ENCODE measurements at places on chromosomes 12 and 14. TPM values are rescaled to one million over a fixed set of nuclear protein-coding genes. Genes with fewer than 3 reads are reported as not detected.

The CD163 gene
- total RNA-seq = not detected

The INSM2 gene
- not detected for total RNA-seq

The NOVA1 gene
- total RNA-seq = 16.9 TPM

The GPX2 gene
- total RNA-seq = not detected

The GLT1D1 gene
- total RNA-seq = not detected

The SMOC1 gene
- 0.25 TPM for total RNA-seq

The CELA1 gene
- total RNA-seq = not detected

The ACOT2 gene
- total RNA-seq = 74.0 TPM

The ACVR1B gene
- 12.6 TPM for total RNA-seq

The DLGAP5 gene
- 23.8 TPM for total RNA-seq

The NKX2-1 gene
- not detected for total RNA-seq

The ADCY6 gene
- total RNA-seq = 31.5 TPM

The HOXC13 gene
- not detected for total RNA-seq

The RPL10L gene
- not detected for total RNA-seq

The TEX52 gene
- total RNA-seq = not detected

The KRT74 gene
- total RNA-seq = not detected

The ABCC9 gene
- 20.0 TPM for total RNA-seq

The RBP5 gene
- total RNA-seq = not detected

DNA sequence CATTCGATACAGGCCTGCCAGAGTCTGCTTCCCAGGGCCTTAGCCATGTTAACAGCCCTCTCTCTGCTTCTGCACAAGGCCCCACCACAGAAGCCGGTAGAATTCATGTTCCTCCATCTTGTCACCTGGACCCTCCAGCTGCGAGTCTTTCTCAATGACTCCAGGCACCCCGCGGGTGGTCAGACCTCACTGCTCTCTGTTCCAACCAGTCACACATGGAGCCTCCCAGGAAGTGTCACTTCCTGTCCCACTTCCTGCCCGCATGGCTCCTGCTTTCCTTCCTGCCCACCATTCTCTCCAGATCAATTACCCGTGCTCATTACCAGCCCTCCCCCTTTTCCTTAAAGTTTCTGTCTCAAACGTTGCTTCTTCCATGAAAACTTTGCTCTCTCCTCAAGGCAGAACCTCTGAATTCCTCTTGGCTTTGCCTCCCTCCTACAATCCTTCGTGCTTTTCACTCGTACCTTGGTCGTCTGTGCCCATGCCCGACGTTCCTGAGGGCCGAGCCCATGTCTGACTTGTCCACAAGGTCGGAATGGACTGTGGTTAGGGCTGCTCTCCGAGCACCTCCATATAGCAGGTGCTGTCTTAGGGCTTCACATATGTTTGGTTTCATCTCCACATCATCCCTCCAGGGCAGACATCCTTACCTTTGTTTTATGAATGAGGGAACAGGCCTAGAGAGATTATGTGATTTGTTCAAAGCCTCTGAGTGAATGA lies 172.1 kb downstream of the TSPAN9 start:
- no peak for DNase-seq

GRCh38 chr12:124413915-124414314 lies 119.0 kb downstream of the RFLNA start:
- DNase-seq = no peak

- no peak for DNase-seq
Observed at GRCh38 chr14:82879949-82880535, 1346.4 kb upstream of the SEL1L start.

DNA sequence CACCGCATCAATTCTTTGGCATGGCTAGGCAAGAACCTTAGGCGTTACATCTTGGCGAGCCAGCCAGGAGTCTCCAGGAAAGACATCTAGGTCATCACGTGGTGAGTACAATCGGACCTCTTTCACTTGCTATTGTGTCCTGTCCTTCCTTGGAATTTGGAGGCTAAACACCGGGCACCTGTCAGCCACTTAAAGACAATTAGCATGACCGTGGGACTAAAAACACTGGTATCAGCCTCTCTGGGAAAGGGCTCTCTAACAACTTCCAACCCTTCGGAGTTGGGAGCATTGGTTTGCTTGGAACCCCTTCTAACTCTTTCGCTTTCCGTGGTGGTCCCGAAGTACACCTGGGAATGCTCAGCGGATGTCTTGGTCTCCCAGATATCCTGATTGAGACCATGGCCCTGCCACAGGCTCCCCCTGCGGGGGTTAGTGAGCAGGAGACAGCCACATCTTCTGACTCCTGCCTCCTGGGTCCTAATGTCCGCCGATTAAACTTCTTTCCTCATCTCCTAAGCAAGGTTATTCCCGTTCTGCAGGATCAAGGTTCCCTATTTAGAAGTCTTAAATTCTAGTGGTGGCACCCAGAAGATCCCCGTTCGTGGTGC lies 971.7 kb downstream of the FSCB start:
- DNase-seq = no peak

- DNase-seq = no peak
Observed at GRCh38 chr12:119308708-119309456, 25.6 kb upstream of the CCDC60 start.

- DNase-seq = no peak
Observed at GRCh38 chr12:50112456-50113218, 601 bp downstream of the COX14 start.

- DNase-seq = no peak
Observed at GRCh38 chr12:102063069-102063468, 1.3 kb upstream of the WASHC3 start.

DNA sequence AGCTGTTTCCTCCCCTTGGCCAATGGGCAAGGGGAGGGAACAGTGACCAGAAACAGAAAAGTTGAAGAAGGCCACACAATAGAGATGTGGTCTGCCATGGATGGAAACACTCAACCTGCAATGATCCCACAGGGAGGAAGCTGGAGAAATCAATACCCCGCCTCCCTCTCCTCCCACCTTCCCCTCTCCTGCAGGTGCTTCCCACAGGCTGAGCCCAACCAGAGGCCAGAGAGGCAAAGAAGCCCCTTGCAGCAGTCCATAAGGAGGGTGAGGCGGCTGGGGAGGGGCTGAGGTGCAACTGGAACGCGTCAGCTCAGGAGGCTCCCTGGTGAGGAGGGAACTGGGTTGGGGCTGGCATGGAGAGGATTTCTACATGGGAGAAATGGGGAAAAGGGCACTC lies 84.0 kb downstream of the RNF34 start:
- DNase-seq = no peak

- no peak for DNase-seq
Observed at GRCh38 chr14:101074196-101075024, 170.9 kb upstream of the RTL1 start.

- DNase-seq = no peak
Observed at GRCh38 chr12:128829861-128830504, 6.2 kb upstream of the SLC15A4 start.

- peak; percentile 44 for DNase-seq
Observed at GRCh38 chr14:58638231-58639197, 752 bp downstream of the DACT1 start.

- DNase-seq = no peak
Observed at GRCh38 chr12:202081-202731, 11.8 kb downstream of the SLC6A12 start.

DNA sequence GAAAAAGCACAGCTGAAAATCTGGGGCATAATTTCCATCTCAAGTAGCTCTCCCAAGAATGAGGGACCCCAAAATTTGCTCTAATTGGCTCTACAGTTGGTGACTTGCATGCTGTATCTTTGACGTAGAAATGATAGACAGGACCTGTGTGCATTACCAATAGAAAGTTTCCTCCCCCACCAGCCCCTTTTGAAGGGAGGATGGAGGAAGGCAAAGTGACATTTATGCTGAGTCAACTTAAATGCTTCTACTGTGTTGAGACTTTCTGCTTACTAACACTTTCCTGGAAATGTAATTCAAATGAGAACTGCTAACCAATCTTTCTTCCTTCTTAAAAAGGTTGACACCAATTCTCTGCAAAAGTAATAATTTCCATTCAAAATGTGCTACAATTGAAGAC lies 31.9 kb downstream of the TSPAN8 start:
- DNase-seq = no peak

DNA sequence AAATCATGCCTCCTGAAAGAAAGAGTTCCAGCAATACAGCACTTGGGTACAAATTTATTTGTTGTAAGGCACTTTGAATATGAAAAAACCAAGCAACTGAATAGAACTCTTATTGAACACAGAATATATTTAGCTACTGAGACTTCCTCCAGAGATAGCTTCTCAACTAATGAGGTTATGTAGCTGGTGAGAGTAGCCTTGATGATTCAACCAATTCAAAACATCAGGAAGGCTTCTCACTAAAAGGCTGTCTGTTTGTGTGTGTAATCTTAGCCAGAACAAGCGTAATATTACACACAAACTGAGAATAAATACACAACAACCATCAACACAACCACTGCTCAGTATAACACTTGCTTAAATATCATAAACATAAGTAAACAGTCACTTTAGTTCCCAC lies 20.4 kb downstream of the EIF2B2 start:
- no peak for DNase-seq

DNA sequence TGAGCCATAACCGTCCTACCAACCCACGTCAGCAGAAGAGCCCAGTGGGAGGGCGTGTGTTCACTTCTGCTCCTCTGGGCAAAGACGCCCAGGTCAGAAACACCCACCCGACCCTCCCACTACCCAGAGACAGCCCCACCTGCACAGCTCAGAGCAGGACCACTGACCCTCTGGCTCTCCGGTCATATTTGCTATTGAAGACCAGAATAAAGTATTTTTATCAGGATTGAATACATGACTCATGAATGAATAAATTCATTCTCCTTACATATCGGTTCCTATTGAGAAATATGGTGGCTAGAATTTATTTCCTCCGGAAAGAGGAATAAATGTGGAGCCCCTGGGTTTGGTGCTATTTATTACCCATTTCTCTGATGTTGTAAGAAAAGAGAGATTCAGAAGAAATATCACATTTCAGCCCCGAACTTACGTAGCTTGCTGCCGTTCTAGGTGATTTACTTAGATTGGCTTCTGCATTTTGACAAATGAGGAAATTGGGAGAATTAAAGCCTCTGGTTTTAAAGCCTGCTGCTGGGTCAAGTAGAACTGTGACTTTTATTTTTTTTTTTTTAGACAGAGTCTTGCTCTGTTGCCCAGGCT lies 36.4 kb upstream of the P2RX7 start:
- DNase-seq = no peak

GRCh38 chr12:100800723-100801122 lies 6.1 kb downstream of the ANO4 start:
- no peak for DNase-seq

GRCh38 chr12:108414021-108414420 lies 74.9 kb upstream of the CMKLR1 start:
- DNase-seq = no peak

GRCh38 chr12:1474574-1475153 lies 119.7 kb downstream of the FBXL14 start:
- peak; percentile 92 for DNase-seq

DNA sequence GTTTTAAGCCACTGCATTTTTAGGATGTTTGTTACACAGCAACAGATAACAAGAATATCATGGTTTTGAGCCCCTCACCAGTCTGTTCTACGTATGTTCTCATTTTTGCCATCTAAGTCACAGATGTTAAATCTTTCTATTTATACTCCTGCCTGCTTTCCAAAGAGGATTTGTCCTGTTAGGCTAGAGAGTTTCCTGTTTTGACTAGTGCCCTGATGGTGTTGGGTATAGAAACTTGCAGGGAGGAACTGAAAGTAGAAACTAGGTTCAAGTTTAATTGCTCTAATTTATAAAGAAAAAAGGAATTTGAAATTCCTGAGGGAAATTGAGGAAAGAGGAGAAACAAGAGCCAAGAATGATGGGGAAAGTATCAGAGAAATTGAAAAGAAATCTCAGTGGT lies 74.4 kb upstream of the COCH start:
- DNase-seq = no peak

- DNase-seq = peak; percentile 64
Observed at GRCh38 chr12:119592232-119592631, 1.3 kb upstream of the TMEM233 start.

- no peak for DNase-seq
Observed at GRCh38 chr14:24327303-24327702, 7.6 kb downstream of the ADCY4 start.

- DNase-seq = no peak
Observed at GRCh38 chr14:84162633-84163032, 1367.3 kb upstream of the FLRT2 start.

DNA sequence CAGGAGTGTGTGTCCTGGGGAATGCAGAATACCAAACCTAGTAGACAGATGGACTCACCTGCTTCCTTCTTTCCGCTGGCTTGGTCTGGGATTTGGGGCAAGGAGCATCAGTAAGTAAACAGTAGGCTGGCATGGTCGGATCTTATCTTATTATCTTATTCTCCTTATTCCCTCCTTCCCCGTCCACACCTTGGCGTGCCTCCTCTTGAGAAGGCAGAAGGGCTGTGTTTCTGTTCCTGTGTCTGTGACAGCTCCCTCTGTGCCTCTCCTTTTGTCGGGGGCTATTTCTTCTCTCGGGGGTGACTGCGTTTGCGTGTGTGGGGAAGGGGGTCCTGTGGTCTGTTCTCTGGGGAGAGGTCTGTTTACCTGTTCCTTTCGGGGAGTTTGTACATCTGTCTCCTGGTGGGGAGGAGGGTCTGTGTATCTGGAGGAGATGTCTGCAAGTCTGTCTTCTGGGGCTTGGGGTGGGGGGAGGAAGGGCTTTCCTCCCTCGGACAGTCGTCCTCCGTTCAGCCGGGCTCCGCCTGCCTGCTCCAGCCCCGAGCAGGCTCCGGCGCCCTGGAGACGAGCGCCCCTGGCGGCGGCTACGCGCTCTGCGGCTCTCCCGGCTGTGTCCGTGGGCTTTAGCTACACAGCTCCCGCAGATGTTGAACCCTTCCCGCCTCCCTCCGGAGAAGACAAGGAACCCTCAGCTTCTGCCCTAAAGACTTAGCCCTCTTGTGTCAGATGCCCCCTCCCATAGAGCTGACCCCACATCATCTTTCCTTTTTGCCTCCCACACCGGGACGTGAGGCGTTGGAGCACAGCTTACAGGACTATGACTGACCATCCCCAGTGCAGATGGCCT lies 4.4 kb downstream of the KRT86 start:
- DNase-seq = peak; percentile 83

GRCh38 chr14:58656671-58657411 lies 19.1 kb downstream of the DACT1 start:
- no peak for DNase-seq

GRCh38 chr14:47676315-47676617 lies 861 bp upstream of the MDGA2 start:
- DNase-seq = no peak

GRCh38 chr14:81157431-81157830 lies 63.3 kb downstream of the GTF2A1 start:
- DNase-seq = no peak

- DNase-seq = peak; percentile 16
Observed at GRCh38 chr12:77032406-77032805, 33.0 kb downstream of the E2F7 start.

- DNase-seq = peak; percentile 37
Observed at GRCh38 chr12:91985002-91985787, 160.5 kb downstream of the BTG1 start.

- no peak for DNase-seq
Observed at GRCh38 chr12:19998411-19998810, 369.9 kb upstream of the PDE3A start.

- DNase-seq = no peak
Observed at GRCh38 chr14:68651075-68651474, 141.8 kb downstream of the ZFP36L1 start.

GRCh38 chr12:118271770-118272417 lies 100.8 kb downstream of the TAOK3 start:
- no peak for DNase-seq
